ENCODE measurements at places on chromosomes 7 and 10.
A peak's percentile ranks its signal among the peaks of the same experiment; 100 is the strongest.

- no peak for DNase-seq
Observed at GRCh38 chr7:115679976-115680375, 350.6 kb downstream of the TFEC start.

DNA sequence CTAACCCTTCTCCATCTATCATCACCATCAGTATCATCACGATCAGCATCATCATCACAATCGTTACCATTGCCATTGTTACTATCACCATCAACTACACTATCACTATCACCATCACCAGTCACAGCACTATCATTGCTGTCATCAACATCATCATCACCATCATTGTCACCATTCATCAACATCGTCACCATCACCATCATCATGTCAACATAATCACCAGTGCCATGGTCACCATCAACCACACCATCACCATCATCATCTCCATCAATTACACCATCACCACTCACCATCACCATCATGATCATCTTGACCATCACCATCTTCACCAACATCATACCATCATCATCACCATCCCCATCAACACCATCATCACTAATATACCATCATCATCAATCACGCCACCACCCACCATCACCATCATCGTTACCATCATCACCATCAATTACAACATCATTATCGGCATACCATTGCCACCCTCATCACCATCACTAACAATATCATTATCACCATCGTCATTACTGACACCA, 66.5 kb downstream of the TNS3 start:
- no peak for DNase-seq

GRCh38 chr10:125008689-125009638, 67.0 kb downstream of the ZRANB1 start:
- DNase-seq: no peak

GRCh38 chr10:92387289-92387940, 96.4 kb downstream of the MARCHF5 start:
- DNase-seq: no peak

DNA sequence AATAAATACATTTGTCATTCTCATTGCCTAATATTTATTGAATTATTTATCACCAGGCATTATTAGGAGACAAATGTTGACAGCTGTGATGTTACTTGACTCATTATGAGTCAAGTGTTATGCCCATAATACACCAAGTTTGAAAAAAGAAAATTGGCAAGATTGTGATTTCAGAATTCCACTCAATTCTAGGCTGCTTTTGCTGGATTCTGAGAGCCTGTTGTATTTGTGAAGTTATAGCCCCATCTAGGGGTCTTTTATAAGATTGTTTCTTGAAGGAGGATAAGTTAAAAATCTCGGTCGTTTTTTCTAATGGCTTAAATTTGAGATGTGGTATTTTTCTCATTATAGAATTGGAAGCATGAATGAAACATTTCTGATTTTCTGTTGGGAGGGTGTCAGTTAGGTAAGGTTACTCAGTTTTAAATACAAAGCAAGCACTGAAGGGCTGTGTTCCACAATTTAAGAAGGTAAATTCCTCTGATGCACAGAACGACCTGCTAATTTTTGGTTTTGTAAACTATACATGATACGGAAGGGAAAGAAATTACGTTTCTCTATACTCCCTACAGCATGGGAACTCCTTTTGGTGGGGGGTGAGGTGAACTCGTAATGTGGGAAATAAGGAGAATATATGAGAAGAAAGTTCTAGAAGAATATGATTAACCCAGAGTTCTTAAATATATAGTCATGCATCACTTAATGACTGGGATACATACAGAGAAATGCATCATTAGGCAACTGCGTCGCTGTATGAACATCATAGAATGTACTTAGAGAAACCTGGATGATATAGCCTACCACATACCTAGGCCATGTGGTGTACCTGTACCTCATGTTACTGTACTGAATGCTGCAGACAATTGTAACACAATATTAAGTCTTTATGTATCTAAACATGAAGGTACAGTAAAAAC, 2.6 kb downstream of the STK31 start:
- no peak for DNase-seq

- DNase-seq: no peak
Observed at GRCh38 chr10:49654036-49654693, 25.3 kb upstream of the C10orf53 start.

- no peak for DNase-seq
Observed at GRCh38 chr7:82348251-82348650, 95.3 kb downstream of the CACNA2D1 start.

DNA sequence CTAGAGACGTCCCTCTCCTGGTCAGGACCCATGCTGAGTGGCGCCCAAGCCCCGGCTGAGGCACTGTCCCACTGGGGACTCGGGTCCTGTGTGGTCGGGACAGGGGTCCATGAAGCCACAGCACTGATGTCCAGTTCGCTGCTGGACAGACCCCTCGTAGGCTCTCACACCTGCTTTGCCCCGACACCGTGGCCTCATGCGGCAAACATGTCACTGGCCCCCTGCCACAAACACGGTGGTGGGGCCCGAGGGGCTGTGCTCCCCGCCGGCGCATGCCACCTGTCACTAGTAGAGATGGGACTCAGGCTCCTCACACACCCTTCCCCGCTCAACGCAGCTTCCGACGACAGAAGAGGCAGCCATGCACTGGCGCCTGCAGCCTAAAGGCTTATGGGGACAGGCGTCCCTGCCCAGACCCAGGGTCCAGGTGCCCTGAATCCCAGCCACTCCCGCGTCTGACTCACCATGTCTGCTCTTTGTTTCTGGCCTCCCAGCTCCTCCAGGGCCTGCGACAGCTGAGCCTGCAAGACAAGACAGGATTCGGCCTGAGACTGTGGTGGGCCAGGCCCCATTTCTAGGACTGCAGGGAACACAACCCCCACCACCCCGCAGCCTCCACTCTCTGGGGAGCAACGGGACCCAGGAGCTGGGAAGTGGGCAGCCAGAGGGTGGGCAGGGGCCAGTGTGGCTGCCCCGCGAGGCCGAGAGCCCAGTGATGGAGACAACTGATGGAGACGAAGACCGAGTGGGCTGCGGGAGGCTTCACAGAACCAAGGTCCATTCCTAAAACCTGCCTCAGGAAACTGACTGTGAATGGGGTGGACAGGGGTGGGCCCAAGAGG, 230.9 kb downstream of the MAD1L1 start:
- no peak for DNase-seq

DNA sequence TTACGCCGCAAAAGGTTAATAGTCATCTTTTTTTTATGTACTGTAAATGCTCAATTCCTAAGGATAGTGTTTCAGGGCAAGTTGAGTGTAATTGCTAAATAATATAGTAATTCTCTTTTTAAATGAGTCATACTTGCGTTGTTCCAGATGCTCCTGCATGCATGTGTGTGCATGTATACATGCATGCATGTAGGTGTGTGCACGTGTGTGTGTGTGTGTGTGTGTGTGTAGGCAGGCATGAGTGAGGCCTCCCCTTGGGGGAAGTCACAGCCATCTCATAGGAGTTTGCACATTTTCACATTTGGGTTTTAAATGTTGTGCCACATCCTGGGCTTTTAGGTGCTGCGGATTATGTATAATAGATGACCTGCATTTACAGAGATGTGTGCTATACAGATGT, 1095.8 kb downstream of the KCNMA1 start:
- DNase-seq: no peak

DNA sequence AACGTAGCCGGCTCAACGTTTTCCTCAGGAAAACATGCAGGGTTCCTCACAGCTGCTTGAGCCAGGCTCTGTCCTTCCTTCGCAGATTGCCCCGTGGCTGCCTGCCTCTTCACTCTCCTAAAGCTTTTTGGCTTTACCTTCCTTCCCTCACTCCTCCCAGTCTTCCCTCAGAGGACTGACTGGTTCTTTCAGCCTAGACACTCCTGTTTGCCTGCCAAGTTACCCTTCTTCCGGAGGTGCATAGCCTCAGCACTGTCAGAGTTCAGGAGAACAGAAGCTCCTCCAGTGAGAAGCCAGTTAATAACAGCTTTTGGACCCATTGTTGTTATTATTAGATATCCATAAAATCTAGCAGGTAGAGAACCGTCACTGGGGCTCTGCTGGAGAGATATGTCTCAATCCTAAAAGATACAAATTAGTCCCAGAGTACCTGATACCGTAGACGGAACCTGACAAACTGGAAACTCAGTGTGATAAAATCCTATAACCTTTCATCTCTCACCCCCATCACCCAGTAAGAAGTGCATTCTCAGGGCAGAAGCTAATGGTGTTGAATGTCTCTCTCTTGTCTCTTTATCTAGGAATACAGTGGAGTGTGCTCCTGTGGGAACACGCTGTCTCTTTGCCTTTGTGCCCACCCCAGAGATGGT, 79.6 kb downstream of the SND1 start:
- DNase-seq: no peak

DNA sequence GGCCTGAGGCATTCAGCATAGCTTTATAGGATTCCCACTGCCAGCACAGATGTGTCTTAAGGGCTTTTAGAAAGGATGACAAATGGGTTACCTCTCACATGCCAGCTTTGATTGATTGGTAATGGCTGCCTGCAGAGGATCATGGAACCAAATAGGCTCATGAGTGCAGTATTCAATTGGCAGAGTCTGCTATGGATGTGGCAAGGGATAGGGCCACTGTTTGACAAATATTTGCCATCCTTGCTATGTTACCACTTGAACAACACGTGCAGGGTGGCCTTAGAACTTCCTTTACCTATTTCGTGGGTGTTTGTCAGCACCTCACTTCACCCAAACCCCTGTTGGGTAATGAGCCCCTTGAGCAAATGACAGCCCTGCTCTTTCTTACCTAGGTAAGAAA, 139.2 kb downstream of the C10orf105 start:
- no peak for DNase-seq

DNA sequence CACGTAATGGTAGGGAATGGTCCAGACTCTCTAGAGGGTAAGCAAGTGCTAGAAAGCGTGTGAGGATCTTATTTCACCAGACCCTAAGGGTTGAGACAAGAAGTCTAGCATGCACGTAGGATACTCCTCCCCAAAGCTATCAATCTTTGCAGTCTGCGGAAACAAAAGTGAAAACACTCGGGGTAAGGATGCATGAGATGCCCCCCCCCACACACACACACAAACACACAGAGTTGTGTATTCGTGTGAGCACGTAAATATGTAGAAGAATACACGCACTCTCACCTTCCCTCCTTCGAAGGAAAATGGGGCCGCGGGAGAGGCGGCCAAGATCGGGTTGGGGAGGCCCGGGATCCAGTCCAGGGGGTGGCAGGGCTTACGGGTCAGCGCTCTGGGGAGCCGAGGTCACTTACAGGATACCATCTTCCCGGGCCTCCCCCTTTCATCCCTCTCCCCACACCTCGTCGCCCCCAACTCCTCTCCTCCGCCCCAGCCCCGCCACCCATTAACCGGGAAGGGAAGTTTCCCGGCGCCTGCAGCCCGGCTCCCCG, 455 bp downstream of the CUL2 start:
- DNase-seq: no peak

DNA sequence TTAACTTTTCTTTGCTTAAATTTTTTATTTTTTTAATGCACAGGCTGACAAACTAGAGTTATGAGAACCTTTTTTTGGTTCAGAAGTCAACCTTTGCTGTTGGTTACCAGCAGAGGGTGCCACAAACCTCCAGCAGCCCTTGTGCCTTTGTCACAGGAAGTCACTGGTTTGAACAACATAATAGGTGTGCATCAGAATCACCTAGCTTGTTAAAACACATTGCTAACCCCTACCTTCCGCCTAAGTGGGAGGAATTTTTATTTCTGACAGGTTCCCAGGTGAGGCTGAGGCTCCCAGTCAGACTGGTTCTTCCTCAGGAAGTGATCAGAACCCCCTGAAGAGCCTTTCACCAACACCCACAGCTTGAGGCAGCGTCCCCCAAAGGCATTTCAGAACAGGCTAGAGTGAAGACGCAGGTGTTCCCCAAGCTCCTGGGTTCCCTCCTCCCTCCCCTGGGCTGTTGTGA, 22.6 kb upstream of the VDAC2 start:
- DNase-seq: peak; percentile 15

GRCh38 chr7:77653572-77653971, 42.7 kb upstream of the RSBN1L start:
- no peak for DNase-seq

- no peak for DNase-seq
Observed at GRCh38 chr10:49359349-49360270, 36.3 kb downstream of the DRGX start.

DNA sequence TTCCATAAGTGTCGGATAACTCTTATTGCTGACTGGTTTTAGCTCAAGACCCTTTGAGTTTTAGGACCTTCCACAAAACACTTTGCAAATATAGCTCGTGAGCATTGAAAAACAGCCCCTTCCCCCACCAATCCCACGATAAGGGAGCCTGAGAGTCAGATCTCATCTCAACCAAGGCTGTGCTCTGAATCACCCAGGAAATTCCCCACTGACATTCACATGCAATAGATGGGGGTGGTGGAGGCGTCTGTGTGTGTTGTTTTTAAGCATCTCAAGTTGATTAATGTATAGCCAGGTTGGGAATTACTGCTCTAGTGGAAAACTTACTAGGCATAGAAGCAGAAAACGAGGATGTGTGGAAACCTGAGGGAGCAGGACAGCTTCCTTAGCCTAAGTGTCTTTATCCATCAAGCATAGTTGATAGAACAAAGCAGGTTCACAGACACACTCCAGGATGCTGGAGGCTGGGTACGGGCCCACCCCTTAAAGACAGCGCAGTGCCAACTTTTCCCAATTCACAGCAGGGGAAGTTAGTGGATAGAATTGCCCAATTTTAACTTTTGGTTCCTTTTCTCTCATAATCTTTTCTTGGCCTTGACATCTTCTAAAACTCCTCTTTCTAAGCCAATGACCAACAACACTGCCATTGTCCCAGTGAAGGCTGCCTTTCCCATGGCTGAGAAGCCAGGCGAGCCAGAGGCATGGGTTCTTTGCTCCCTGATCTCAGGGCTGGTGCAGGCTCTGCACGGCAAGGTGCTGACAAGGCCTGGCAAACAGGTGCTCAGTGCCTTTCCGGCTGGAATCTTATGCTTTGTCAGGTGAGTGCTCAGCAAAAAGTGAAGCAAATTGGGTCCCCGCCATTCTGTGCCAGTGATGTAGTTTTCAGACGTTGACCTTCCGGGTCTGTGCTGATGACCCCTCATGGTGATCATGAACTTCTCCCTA, 98.5 kb upstream of the INSIG1 start:
- DNase-seq: peak; percentile 33

- DNase-seq: no peak
Observed at GRCh38 chr7:98646465-98646864, 29.4 kb downstream of the NPTX2 start.

GRCh38 chr10:72819053-72819452, 74.5 kb upstream of the OIT3 start:
- no peak for DNase-seq

- DNase-seq: no peak
Observed at GRCh38 chr10:131174651-131175540, 136.6 kb downstream of the TCERG1L start.

GRCh38 chr7:94761451-94761850, 105.5 kb upstream of the SGCE start:
- no peak for DNase-seq

- no peak for DNase-seq
Observed at GRCh38 chr10:35451151-35452016, 115.1 kb downstream of the CCNY start.

All from stimulated activated CD4-positive, alpha-beta T cell treated with anti-CD3 and anti-CD28 coated beads, Interleukin-1b, Interleukin-23, amount 100 ng/mL, for 1 hour (primary cell).